Substantia nigra (tissue), 51 donors: ENCODE measurements at places on chromosomes 3 and 15.

GRCh38 chr3:133888726-133889340, 6.8 kb downstream of the RAB6B start:
- DNase-seq, result no peak

GRCh38 chr15:47726399-47726823, 9.1 kb downstream of the SEMA6D start:
- no peak for DNase-seq

DNA sequence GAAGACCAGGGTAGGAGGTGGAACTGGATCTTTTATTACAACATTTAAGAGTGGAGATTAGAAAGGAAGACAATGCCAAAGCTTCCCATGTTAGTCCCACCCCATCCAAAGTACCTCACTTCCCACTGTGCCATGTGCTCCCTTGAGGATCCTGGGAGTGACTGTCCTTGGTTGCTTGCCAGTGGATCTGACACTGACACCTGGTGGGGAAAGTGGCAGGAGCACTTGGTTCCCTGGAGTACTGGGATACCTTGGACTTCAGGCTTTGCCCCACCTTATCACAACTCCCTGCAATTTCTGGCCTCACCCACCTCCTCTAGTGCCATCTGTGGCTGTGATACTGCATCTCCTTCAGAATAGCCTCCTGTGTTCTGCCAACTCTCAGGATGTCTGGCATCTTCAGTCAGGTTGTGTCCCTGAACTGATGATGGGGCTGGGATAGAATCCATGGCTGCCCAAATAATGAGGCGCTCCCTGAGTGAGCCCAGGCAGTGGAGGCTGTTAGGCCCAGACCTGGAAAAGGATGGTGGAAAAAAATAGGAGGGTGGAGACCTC, 1.3 kb downstream of the ELL3 start:
- DNase-seq, result peak; percentile 33

- DNase-seq, result no peak
Observed at GRCh38 chr3:195149292-195150030, 121.5 kb downstream of the XXYLT1 start.

DNA sequence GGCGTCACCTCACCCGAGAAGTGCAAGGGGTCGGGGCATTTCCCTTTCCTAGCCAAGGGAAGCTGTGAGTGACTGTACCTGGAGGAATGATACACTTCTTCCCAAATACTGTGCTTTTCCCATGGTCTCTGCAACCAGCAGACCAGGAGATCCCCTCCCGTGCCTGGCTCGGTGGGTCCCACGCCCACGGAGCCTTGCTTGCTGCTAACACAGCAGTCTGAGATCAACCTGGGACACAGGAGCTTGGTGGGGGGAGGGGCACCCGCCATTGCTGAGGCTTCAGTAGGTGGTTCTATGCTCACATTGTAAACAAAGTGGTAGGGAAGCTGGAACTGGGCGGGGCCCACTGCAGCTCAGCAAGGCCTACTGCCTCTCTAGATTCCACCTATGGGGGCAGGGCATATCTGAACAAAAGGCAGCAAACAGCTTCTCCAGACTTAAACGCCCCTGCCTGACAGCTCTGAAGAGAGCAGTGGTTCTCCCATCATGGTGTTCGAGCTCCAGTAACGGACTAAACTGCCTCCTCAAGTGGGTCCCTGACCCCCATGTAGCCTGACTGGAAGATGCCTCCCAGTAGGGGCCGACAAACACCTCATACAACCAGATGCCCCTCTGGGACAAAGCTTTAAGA, 31.4 kb upstream of the ABHD5 start:
- no peak for DNase-seq

DNA sequence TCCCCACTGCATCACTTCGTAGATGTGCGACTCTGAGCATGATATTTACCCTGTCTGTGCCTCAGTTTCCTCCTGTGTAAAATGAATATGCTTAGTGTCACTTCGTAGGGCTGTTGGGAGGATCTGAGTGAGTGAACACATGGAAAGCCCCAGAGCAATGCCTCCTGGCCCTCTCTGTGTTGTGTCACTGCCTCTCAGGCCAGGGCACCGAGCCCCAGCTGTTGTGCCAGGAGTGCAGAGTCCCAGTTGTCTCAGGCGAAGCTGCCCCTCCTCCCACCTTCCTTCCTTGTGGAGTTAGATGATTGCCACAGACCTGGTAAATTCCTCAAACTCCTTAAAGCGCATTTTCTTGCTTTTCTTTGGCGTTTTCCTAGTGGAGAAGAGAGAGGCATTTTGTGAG, 26.2 kb downstream of the EFCAB12 start:
- no peak for DNase-seq

GRCh38 chr3:186646106-186646505, 5.9 kb downstream of the FETUB start:
- DNase-seq, result no peak

- no peak for DNase-seq
Observed at GRCh38 chr15:36428102-36428845, 151.2 kb upstream of the CDIN1 start.

- DNase-seq, result no peak
Observed at GRCh38 chr15:33013827-33014445, 180.6 kb downstream of the FMN1 start.

GRCh38 chr15:66675446-66675845, 26.6 kb upstream of the SMAD6 start:
- no peak for DNase-seq

DNA sequence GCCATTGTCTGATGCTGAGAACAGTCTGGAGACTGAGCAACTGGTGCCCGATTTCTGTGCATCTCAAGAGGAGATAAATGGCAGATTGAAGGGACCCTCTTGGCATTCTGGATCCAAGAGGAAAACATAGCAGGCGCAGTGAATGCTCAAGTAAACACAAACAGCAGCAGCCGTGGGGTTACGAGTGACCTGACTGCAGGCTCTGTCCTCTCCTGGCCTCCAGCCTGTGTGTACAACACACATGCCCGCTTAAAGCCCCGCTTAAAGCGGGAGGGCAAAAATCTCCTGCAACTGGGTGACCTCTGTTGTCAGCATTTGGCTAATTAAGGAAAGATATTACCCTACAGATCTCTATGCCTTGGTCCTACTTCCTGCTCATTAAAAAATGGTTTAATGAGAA, 120.5 kb downstream of the GREM1 start:
- DNase-seq, result peak; percentile 39

GRCh38 chr3:13879102-13879945, 547 bp downstream of the WNT7A start:
- DNase-seq, result no peak

- no peak for DNase-seq
Observed at GRCh38 chr3:141643391-141643790, 94.7 kb upstream of the RNF7 start.

- DNase-seq, result no peak
Observed at GRCh38 chr3:53324105-53324504, 23.2 kb downstream of the DCP1A start.

DNA sequence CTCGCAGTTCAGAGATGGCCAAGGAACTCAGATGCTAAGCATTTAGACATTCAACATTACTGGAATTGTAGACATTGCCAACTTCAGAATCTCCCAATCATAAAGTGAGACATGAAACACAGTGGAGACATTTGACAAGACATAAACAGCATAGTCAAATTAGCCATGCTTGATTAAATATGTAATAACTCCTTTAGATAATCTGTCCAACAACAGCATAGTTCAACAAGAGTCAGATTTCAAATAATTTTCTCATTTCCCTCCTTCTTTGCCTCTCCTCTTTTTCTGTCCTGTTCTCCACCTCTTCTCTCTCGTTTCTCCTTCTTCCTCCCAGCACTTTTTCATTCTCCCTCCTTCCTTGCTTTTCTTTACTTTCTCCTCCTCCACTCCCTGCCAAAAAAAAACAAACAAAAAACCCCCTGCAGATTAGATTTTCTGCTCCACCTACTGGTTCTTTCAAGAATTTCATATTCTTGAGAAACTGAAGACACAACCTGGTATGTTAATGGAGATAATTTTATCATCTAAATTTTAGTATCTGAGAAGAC, 20.2 kb downstream of the CPOX start:
- DNase-seq, result no peak

- no peak for DNase-seq
Observed at GRCh38 chr15:78991476-78991875, 46.6 kb upstream of the CTSH start.
